Stimulated activated CD4-positive, alpha-beta T cell treated with anti-CD3 and anti-CD28 coated beads, Interleukin-1b, Interleukin-23, amount 100 ng/mL, for 48 hours (primary cell): ENCODE measurements at places on chromosomes 11 and 22.

- no peak for DNase-seq
Measured at GRCh38 chr11:83583757-83584366, 297.7 kb upstream of the CCDC90B start.

DNA sequence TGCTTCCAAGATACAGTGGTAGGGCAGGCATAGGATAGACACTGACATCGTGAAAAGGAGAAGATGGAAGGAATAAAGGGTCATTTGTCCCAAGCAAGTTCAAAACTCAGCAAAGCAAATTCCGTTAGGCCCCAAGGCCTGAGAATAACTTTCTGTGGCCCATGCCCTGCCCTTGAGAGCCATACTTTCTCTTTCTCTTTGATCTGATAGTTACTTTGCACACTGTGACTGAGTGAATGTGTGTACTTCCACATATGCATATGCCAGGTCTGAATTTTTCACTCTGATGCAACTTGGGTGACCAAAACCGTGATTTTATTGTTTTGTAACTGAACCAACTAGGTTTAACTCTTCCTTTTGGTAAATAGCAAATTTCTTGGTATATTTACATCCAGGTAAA lies 371.5 kb downstream of the RAB38 start:
- DNase-seq, result no peak

- peak; percentile 46 for DNase-seq
Measured at GRCh38 chr22:39236321-39237317, 8.2 kb downstream of the PDGFB start.

GRCh38 chr11:30495437-30495836 lies 90.7 kb downstream of the MPPED2 start:
- DNase-seq, result no peak
